ENCODE measurements at places on chromosomes 2 and 18.

DNA sequence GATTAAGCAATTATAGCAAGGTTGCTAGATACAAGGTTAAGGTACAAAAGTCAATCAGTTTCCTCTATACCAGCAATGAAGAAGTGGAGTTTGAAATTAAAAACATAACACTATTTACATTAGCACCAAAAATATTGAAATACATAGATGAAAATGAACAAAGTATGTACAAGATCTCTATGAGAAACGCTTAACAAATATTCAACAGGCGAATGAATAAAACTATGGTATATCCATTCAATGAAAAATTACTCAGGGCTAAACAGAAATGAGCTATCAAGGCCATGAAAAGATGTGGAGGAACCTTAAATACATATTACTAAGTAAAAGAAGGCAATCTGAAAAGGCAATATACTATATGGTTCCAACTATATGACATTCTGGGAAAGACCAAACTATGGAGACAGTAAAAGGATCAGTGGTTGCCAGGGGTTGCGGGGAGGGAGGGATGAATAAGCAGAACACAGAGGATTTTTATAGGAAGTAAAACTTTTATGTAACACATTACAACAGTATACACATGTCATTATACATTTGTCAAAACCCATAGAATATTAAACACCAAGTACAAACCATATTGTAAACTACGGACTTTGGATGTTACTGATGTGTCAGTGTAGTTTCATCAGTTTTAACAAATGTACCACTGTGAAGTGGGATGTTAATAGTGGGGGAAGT lies 62.1 kb downstream of the RMDN2 start:
- no peak for DNase-seq

DNA sequence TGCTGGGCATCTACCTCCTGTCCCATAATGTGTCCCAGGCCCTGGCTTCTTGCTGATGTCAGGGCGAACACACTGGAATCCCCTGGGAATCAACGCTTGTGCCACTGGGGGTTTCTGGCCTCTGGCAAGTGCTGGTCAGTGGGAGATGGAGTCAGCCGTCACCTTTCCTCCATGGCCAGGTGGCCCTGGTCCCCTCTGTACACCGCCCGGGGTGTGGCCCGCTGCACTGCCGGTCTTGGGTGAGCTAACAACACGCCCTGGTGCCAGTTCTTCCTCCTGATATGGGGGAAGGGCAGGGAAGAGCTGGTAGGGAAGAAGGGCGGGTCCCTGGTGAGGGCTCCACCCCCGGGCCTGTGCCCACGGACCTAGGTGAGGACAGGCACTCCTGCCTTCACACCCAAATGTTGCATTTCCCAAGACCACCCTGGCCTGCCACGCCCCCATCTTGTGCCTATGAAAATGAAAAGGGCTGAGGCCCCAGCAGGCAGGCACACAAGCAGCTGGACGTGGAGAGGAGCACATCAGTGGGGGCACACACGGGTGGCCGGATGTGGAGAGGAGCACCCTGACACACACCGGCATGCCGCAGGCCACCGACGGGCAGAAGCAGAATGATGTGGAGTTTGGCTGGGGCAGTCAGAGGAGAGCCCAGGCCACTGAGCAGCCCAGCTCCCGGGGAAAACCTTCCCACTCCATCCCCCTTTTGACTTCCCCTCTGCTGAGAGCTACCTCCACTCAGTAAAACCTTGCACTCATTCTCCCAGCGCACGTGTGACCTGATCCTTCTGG lies 140.5 kb downstream of the ASB1 start:
- no peak for DNase-seq

DNA sequence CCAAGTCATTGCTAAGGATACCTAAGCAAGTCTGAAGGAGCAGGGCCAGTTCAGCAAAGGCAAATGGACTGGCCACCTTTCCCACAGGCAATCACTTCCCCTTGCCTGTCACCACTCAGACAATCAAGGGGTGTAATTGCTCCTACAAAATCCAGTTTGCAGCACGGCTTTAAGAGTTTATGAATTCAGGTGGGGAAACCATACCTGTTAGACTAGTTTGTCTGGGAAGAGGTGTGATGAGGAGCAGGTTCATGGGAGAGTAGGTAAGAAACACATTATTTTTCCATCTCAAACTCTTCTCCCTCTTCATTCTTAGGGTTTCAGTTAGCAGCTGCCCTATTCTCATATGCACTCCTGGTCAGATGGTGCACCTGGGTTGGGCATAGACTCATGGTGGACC lies 102.5 kb downstream of the EVA1A start:
- DNase-seq = no peak

- no peak for DNase-seq
These were observed 21.8 kb upstream of the NOSTRIN start for GRCh38 chr2:168780669-168781071.

- no peak for DNase-seq
These were observed 153.6 kb upstream of the ZNF804A start for GRCh38 chr2:184444623-184445223.

- no peak for DNase-seq
These were observed 469.9 kb downstream of the NUP35 start for GRCh38 chr2:183594150-183594549.

DNA sequence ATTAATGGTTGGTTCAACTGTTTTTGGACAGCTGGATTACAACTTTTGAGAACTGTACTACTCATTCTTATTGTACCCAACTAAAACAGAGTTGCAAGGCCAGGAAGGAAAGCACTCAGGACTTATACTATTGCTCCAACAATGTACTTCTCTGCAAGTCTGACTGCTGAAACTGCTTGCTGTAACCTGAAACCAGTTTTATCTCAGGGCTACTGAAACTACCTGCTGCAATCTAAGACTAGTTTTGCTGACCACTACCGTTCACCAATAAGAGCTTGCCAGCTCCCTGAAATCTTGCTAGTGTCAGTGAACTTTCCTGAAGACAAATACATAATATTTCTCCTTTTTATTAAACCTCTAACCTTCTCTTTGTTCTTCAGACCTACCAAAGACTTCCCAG lies 157.3 kb downstream of the CDCA7 start:
- no peak for DNase-seq

DNA sequence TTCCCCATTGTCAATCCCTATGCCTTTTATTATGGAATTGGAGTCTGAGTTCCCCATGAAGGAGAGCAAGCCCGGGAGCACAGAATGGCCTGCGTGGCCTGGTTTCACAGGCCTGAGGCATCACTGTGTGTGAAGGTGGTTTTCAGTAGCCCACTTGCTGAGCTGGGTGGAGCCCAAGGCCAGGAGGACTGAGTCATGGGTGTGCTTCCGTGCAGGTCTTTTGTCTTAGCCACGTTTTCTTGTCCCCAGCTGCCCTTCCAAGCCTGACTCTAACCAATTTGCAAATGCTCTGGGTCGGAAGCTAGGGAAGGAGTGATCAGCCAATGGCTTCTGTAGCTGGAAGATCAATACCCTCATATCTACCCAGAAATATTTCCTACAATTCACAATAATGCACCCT lies 119.2 kb downstream of the MAPK4 start:
- DNase-seq = no peak

GRCh38 chr18:37160038-37160820 lies 331.3 kb downstream of the KIAA1328 start:
- DNase-seq = no peak

GRCh38 chr2:176461098-176461808 lies 192.0 kb downstream of the MTX2 start:
- no peak for DNase-seq

GRCh38 chr18:63161761-63162195 lies 157.8 kb downstream of the BCL2 start:
- DNase-seq = peak; percentile 64

- no peak for DNase-seq
These were observed 181.8 kb downstream of the CTIF start for GRCh38 chr18:48720655-48721025.

GRCh38 chr2:79860228-79861058 lies 347.6 kb downstream of the CTNNA2 start:
- DNase-seq = no peak

GRCh38 chr2:25822190-25823117 lies 55.8 kb downstream of the ASXL2 start:
- peak; percentile 53 for DNase-seq

DNA sequence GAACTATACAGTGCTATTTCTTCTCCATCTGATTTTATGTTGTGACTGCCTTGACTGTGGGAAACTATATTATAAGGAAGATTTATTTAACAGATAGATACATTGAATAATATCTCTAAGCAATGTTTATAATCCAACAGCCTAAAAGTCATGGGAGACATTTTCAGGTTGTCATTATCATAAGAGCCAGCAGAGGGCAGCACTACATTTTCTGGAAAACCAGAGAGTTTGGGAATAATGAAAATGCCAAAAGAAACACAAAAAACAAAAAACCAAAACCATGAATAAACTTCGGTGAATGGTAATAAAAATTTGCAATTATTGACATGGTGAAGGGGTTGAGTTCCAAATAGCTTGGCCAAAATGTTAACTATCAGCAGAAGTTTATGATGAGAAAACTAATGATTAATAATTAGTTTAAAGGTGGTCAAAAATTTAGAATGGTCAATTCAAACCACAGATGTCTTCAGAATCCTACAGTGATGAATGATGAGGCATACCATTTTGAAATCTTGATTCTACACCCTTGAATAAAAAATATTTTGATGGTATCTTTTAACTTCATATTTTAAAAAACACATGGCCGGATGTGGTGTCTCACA lies 4.7 kb downstream of the EEF1B2 start:
- no peak for DNase-seq

DNA sequence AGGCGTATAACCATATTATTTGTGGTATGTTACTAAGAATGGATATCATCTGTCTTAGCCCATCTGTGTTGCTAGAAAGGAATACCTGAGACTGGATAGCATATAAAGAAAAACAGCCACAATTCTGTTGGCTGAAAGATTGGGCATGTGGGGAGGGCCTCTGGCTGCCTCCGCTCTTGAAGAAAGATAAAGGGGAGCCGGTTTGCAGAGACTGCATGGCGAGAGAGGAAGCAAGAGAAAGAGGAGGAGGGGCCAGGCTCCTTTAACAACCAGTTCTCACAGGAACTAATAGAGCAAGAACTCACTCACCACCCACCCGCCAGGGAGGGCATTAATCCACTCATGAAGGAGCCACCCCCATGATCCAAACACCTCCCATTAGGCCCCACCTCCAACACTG lies 29.2 kb upstream of the UXS1 start:
- DNase-seq = no peak

GRCh38 chr2:86442642-86443005 lies 1.5 kb downstream of the KDM3A start:
- peak; percentile 47 for DNase-seq

GRCh38 chr2:218975060-218975777 lies 9.8 kb downstream of the FEV start:
- DNase-seq = no peak

DNA sequence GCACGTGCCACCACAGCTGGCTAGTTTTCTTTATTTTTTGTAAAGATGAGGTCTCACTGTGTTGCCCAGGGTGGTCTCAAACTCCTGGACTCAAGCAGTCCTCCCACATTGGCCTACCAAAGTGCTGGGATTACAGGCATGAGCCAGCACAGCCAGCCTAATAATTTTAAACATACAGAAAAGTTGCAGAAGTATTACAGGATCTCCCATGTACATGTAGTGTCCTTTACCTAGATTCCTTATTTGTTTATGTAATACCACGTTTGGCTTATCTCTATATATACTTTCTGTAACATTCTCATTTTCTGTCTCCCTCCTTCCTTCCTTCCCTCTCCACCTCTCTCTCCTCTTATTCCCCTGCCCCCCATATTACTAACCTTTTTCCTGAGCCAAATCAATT lies 41.7 kb downstream of the PPM1B start:
- DNase-seq = no peak

- no peak for DNase-seq
These were observed 129.7 kb downstream of the PHLPP1 start for GRCh38 chr18:62844850-62845643.

- no peak for DNase-seq
These were observed 27.2 kb downstream of the DPYSL5 start for GRCh38 chr2:26875065-26875634.

DNA sequence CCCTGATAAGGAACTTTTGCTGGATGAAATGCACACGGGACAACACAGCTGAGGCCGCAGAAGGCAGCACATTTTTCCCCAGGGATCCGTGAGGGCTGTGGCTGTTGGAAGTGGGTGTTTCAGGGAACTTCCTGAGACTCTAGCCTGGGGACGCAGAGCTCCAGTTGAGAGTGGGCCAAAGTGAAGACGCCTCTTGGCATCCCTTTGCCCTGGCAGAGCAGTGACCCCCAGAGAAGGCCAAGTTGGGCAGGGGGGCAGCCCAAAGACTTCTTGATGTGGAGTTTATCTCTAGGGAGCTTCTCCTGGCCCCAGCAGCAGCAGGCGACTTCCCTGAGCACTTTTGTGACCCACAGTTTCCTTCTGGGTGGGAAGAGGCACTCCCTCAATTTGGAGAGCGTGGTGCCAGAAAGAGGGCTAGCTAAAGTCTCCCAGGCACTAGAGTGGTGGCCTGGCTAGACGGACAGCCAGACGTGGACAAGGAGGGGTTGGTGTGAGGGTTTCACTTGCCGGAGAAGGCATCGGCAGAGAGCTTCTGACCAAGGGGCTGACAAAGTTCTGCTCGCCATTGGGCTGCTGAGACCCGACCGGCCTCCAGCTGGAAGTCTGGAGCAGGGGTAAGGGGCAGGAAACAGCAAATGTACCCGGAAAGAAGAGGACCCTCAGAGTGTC lies 108.8 kb downstream of the ACKR3 start:
- no peak for DNase-seq

GRCh38 chr2:205740381-205740780 lies 58.1 kb downstream of the NRP2 start:
- DNase-seq = no peak

GRCh38 chr18:58998401-58999203 lies 133.9 kb downstream of the ZNF532 start:
- no peak for DNase-seq

DNA sequence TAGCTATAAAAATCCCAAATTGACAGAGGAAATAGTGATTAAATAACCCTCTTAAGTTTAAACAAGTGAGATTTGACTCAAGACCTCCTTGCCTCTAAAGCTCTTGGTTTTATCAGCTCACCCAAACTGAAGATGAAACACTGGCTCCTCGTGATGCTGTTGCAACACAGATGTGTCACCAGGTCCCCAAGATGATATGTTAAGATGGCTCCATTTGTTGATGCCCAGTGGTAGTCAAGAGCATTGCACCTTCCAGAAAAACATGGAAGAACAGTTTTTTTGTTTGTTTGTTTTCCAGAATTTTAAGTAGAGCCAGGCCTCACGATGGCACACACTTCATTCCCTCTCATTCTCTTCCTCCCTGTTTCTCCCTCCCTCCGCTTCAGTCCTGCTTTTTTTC lies 399.8 kb downstream of the TXNL1 start:
- no peak for DNase-seq

GRCh38 chr18:76395609-76396008 lies 99.4 kb downstream of the ZNF516 start:
- DNase-seq = no peak
